ENCODE measurements at places on chromosomes 4 and X. TPM values are rescaled to one million over a fixed set of nuclear protein-coding genes. Genes with fewer than 3 reads are reported as not detected.

- no peak for DNase-seq
- H3K27me3 ChIP-seq: peaks cover 73% of the 10 kb centered on the region
- H3K27ac ChIP-seq: peak overlapping the region; percentile 92
- H3K4me1 ChIP-seq: peaks cover 27% of the 10 kb centered on the region
- H3K36me3 ChIP-seq: no peaks in the 10 kb centered on the region
- H3K4me3 ChIP-seq: peak overlapping the region; percentile 86
Observed at GRCh38 chr4:4860600-4861389, 1.3 kb downstream of the MSX1 start.

- no peaks in the 10 kb centered on the region for H3K36me3 ChIP-seq
- H3K4me1 ChIP-seq: no peaks in the 10 kb centered on the region
- no peaks in the 10 kb centered on the region for H3K27me3 ChIP-seq
- no peak overlapping the region for H3K4me3 ChIP-seq
Observed at GRCh38 chrX:54076903-54077302, 32.6 kb upstream of the PHF8 start.

DNA sequence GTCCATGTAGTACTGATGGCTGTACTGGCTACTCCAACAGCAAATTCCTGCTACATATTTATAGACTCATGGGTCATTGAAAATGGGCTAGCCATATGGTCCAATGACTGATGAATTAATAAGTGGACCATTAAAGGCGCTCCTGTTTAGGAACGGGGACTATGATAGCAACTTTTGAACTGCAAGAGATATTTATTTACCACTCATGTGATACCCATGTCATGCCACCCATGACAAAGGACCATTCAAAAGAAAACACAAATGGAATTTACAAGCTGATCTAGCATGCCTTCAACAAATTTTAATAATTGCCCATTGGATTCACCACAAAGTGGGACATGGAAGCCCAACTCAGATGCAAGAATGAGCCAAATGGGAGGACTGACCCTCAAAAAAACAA is 240.0 kb upstream of the GALNTL6 start:
- no peaks in the 10 kb centered on the region for H3K27me3 ChIP-seq
- no peak overlapping the region for H3K4me3 ChIP-seq
- H3K27ac ChIP-seq: no peak overlapping the region
- no peaks in the 10 kb centered on the region for H3K4me1 ChIP-seq
- no peaks in the 10 kb centered on the region for H3K36me3 ChIP-seq

GRCh38 chrX:151359931-151360871 is 36.8 kb upstream of the VMA21 start:
- H3K4me1 ChIP-seq: no peaks in the 10 kb centered on the region
- DNase-seq: no peak
- H3K36me3 ChIP-seq: no peaks in the 10 kb centered on the region
- no peak overlapping the region for H3K27ac ChIP-seq
- H3K4me3 ChIP-seq: no peak overlapping the region
- peaks cover 33% of the 10 kb centered on the region for H3K27me3 ChIP-seq

GRCh38 chr4:42928582-42928981 is 36.1 kb downstream of the GRXCR1 start:
- H3K27me3 ChIP-seq: peaks cover 16% of the 10 kb centered on the region
- no peaks in the 10 kb centered on the region for H3K36me3 ChIP-seq
- H3K4me3 ChIP-seq: no peak overlapping the region

GRCh38 chr4:137626942-137627738 is 94.8 kb upstream of the PCDH18 start:
- H3K4me3 ChIP-seq: no peak overlapping the region
- H3K27me3 ChIP-seq: no peaks in the 10 kb centered on the region

- no peaks in the 10 kb centered on the region for H3K27me3 ChIP-seq
- H3K36me3 ChIP-seq: no peaks in the 10 kb centered on the region
- no peak overlapping the region for H3K27ac ChIP-seq
Observed at GRCh38 chrX:133364865-133365264, 50.4 kb downstream of the GPC4 start.

DNA sequence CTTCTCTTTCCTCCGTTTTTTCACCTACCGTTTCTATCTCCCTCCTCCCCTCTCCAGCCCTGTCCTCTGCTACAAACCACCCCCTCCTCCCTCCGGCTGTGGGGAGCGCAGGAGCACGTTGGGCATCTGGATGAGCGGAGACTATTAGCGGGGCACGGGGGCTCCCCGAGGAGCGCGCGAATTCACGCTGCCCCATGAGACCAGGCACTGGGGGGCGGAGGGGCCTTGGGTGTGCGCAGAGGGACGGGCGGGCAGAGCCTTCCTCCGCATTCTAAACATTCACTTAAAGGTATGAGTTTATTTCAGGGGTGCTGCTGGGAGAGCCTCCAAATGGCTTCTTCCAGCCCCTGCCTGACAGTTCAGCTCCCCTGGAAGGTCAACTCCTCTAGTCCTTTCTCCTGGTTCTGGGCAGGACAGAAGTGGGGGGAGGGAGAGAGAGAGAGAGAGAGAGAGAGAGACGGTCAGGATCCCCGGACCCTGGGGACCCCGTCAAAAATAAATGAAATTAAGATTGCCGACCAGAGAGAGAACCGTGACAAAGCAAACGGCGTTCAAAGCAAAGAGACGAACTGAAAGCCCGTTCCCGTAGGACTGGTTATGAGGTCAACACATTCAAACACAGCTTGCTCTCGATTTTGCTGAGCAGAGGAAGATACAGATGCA is 5.0 kb downstream of the SHOX start:
- DNase-seq: no peak
- no peak overlapping the region for H3K4me3 ChIP-seq
- H3K36me3 ChIP-seq: no peaks in the 10 kb centered on the region
- H3K4me1 ChIP-seq: peaks cover 11% of the 10 kb centered on the region
- no peak overlapping the region for H3K27ac ChIP-seq

DNA sequence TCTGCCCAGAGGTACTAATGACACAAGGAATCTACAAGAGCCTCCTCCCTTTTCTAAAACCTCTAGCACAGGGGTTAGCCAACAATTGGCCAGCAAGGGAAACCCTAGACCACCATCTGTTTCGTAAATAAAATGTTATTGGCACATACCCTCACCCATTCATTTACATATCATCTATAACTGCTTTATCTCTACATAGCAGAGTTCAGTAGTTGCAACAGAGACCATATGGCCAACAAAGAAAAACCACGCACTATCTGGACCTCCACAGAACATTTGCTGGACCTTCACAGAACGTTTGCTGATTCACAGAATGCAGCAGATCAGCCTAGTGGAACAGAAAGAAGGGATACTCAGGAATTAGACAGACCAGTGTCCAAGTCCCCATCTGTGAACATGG is 9.4 kb downstream of the SLC2A9 start:
- no peak overlapping the region for H3K27ac ChIP-seq
- peaks cover 10% of the 10 kb centered on the region for H3K4me1 ChIP-seq
- no peaks in the 10 kb centered on the region for H3K36me3 ChIP-seq
- no peak for DNase-seq
- H3K27me3 ChIP-seq: no peaks in the 10 kb centered on the region

DNA sequence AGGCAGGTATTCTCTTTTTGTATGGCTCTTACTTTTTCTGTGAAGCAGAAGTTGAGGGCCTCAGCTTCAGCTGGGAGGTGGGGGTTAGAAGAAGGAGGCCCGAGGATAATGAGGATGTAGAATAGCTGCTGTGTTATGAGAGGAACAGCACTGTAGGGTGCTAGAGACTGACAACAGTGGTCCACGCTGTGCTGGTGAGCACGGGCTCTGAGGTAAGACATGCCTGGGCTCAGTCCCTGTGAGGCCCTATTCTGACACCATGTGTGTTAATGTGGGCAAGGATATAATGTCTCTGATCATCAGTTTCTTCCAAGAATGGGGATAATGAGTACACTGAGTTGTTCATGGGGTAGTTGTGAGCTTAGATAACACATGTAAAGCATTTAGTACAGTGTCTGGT is 55.3 kb upstream of the SFRP2 start:
- H3K36me3 ChIP-seq: no peaks in the 10 kb centered on the region
- no peak overlapping the region for H3K4me3 ChIP-seq
- DNase-seq: no peak
- peaks cover 7% of the 10 kb centered on the region for H3K27me3 ChIP-seq
- H3K4me1 ChIP-seq: no peaks in the 10 kb centered on the region

Gene EVC
- not detected for polyA plus RNA-seq

Gene GPR82
- polyA plus RNA-seq: 0.16 TPM

Gene BMPR1B
- not detected for polyA plus RNA-seq

Gene SULT1B1
- not detected for polyA plus RNA-seq

Gene DYNLT3
- 30.5 TPM for polyA plus RNA-seq

All from naive B cell (primary cell).